ENCODE measurements at places on chromosomes 11 and 22.
A peak's percentile ranks its signal among the peaks of the same experiment; 100 is the strongest.

GRCh38 chr22:39097098-39098020 is at the start of gene APOBEC3H:
APOBEC3H (plus strand) TSS chr22:39097244; CDS start chr22:39100279, 3,035 bp downstream.
- peak; percentile 28 for DNase-seq

DNA sequence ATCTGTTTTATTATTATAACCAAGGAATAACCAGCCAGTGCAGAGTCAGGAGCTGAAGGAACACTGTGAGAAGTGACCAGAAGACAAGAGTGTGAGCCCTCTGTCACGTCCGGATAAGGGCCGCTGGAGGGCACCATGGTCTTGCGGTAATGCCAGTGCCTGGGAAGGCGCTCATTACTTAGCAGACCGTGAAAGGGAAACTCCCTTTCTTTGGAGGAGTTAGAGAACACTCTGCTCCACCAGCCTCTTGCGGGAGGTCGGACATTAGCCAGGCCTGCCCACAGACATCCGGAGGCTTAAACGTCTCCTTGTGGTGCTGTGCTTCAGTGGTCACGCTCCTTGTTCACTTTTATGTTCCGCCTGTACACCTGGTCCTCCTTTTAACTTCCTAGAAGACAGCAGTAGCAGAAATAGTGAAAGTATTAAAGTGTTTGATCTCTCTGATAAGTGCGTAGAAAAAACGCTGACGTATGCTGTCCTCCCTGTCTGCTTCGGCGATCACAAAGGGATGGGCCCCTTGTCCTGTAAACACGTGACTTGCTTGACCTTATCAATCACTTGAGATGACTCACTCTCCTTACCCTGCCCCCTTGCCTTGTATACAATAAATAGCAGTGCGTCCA is 120.6 kb upstream of the LMO1 start:
- no peak for DNase-seq

GRCh38 chr11:68655806-68656205 is 28.5 kb upstream of the GAL start:
- no peak for DNase-seq

DNA sequence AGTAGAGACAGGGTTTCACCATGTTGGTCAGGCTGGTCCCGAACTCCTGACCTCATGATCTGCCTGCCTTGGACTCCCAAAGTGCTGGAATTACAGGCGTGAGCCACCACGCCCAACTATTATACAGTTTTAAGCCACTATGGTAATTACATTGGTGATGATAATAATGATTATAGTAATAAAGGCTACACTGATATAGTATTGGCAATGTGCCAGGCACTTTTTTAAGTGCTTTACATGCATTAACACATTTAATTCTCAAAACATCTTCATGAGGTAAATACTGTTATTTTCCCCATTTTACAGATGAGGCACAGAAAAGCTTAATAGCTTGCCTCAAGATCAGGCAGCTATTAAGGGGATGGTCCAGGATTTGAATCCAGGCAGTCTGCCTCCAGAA is 222.5 kb downstream of the SOX6 start:
- no peak for DNase-seq

DNA sequence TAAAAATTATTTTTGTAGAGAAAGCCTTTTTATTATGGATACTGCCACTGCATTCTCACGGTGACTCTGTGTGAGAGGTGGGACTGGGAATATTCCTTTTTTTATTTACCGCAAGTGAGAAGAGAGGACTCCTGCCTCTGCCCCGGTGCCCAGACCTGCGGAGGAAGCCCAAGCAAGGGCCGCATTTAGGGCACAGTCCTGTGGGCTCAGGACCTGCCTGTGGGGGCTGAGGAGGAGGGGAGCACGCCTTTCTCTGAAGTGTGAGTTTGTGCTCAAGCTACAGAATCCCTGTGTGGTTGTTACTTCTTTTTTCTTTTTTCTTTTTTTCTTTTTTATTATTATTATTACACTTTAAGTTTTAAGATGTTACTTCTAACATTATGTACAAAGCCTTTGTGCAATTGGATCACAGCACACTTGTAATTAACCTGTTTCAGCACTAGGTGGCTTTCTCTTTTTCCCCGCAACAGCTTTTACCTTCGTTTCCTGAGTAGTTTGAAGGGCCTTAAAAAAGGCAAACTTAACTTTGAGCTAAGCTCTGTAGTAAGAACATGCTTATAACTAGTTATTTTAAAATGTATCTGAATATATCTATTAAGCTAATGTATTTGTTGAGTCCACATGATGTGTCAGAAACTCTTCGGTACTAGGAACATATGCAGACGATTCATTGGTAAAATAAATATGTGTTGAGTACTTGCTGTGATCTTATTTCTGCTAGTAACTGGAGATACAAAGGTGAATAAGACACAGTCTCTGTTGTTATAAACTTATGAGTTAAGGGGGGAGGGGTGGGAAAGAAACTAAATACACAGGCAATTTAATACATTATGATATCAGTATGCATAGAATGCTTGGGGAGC is 18.3 kb downstream of the AMOTL1 start:
- no peak for DNase-seq

GRCh38 chr11:76706667-76707066 is 36.1 kb upstream of the LRRC32 start:
- no peak for DNase-seq

DNA sequence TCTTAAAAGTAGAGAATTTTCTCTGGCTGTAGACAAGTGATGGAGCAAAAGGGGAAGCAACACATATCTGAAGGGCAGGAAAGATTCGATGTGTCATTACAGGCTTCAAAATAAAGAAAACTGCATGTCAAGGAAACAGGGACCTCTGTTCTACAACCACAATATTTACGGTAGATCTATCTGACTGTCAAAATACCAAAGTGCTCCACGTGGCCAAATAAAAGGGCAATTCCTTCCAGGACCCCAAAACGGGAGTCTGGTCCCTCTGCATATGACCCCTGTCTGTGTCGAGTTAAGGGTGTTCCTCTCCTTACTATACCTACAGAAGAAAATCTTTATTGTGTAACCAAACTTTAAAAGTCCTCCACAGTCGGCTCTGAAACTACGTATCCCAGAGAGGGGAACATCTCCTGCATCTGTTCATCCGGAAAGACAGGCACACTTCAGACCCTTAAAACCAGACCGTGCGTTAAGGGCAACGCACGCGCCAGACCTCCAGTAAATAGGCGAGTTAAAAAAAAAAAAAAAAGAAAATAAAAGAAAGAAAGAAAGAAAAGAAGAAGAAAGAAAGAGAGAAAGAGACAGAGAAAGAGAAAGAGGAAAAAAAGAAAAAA is 756 bp downstream of the CLNS1A start:
- no peak for DNase-seq

GRCh38 chr11:32421992-32422391 is 13.3 kb downstream of the WT1 start:
- no peak for DNase-seq

DNA sequence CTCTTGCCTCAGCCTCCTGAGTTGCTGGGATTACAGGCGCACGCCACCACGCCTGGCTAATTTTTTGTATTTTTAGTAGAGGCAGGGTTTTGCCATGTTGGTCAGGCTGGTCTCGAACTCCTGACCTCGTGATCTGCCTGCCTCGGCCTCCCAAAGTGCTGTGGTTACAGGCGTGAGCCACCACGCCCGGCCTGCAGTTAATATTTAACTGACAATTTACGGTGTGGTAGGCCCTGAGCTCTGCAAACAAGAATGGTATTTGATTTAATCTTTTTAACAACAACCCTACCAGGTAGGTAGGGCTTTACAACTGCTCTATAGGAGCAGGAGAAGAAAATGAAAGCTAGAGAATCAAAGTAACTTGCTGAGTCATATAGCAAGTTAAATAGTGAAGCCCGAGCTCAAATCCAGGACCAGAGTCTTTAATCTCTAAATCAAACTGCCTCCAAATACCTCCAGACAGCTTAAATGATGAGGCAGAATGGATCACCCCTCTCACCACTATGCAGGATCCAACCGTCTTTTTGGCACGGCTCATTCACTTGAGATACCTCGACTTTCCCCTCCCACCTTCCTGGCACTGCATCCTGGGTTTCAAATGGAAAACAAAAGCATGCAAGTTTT is 9.4 kb downstream of the UEVLD start:
- no peak for DNase-seq

DNA sequence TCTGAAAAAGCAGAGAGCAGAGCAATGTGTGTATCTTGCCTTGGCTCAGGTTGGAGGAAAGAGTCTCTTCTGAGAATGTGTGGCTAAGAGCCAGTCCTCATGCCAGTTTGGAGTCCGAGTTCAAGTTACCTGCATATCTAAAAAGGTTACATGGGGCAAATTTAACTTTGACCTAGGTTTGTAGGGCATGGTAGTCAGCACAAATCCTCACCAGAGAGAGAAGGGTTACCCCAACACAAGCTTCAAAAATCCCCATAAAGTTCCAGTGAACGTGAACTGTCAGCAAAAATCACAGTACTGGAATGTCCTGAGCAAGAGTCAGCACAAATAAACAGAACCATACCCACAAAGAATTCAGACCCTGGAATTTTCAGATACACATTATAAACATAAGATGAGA is 13.8 kb downstream of the SDHD start:
- DNase-seq, result no peak

DNA sequence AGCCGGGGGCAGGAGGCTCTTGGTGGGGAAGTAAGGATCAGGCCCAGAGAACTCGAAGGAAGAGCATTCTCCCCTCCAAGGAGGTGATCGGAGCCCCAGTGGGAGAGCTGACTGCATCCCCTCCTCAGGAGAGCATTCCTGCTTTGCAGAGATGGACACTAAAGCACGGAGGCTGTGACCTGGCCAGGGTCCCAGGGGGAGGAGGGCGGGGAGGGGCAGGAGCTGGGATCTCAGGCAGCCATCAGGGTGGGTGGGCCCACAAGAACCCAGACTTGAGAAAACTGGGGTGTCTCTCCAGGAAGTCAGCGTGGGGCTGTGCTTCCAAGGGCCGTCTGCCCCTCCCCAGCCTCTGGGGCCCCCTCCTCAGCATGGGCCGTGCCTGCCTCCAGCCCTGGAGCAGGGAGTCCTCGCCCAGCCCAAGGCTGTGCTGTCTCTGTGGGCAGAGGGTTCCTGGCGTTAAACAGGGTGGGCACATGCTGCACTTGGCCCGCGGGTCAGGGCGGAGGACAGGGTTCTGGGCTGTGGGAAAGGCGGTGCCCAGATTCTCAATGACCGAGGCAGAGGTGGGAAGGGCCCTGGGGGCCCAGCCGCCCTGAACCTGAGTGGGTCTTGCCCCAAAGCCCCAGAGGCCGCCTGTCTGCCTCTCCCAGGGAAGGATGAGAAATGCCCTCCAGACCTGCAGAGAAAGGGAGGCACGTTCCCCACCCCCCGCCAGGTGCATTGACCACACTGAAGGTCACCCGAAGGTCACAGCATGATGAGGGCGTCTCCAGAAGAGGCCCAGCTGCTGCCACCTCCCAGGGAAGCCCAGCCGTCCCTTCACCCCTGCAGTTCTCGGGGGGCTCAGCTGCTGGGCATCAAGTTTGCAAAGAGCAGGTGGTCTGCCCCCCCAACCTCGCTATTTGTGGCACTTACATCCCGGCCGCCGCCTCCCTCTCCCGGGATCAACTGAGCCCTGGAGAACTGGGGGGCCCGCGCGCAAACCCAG is 643 bp downstream of the CEND1 start:
- no peak for DNase-seq

GRCh38 chr22:49915610-49916009 is 2.6 kb downstream of the ALG12 start:
- DNase-seq, result no peak

DNA sequence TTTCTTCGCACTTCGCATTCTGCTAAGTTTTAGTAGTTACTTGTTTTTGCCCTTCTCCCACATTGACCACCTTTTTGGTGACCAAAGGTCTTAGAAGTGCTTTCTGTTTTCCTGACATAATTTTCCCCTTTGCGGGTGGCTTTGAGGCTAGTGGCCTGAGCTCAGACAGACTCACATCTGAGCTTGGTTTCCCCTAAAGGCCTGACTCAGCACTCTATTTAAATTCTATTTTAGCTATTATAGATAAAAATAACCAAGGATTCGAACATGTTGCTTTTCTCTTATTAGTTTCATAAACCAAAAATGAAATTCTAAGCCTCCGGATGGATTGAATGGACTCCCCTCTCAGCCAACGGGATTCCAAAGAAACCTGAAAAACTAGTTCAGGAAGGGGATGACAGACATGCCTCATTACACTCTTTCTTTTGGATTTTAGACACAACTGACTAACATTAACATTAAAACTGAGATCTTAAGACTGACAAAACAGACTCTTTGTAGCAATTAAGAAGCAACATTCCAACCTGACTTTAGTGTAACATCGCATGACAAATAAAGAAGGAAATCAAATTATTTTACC is 258.5 kb downstream of the LUZP2 start:
- DNase-seq, result no peak

GRCh38 chr11:110759972-110760381 is 47.7 kb upstream of the ARHGAP20 start:
- peak; percentile 35 for DNase-seq

- DNase-seq, result no peak
These were observed 2.9 kb downstream of the PIK3IP1 start for GRCh38 chr22:31289344-31289743.

Measured in muscle of leg (tissue), 16 donors.